Progenitor cell of endocrine pancreas (in vitro differentiated cells): ENCODE measurements at places on chromosomes 3 and 15. TPM values are rescaled to one million over a fixed set of nuclear protein-coding genes. Genes with fewer than 3 reads are reported as not detected.

The CNOT10 gene
- 48.8 and 52.5 TPM in 2 replicates for total RNA-seq

GRCh38 chr15:52658955-52659354 lies 20.2 kb downstream of the ATOSA start:
- no peak for DNase-seq

The GAP43 gene
- total RNA-seq = 9.6 and 11.7 TPM in 2 replicates

DNA sequence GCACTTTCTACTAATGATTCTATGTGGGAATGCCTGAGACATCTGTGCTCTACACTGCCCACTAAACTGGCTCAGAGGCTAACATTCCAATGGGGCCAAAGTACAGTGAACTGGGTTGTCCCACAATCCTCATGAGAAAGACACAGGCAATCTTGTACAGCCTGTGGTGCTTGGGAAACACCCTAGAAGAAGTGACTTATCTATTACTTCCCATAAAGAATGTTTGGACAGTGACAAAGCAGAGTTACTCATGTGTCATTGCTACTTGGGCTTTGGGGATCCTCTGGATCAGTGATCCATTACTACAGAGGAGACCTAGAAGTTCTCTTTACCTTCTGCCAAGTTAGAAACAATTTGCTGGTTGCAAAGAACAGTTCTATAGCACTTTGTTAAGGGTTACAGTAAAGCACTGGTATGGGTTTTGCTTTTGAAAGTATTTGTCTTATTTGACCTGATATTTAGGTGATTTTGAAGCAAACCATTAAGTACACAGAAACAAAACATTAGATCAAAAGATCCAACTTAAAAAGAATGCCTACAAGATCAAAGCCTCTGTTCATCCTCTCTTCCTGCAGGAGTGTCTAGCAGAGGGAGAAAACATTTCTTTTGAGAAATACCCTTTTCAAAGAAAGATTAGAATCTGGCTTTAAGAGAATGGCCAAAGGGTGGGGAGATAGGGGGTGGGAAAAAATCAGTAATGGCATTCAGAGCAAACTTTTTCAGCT lies 75.8 kb downstream of the CTNNB1 start:
- no peak for DNase-seq

The C3orf52 gene
- 20.6 and 23.7 TPM in 2 replicates for total RNA-seq

GRCh38 chr3:155327871-155328270 lies 34.4 kb upstream of the STRIT1 start:
- DNase-seq = no peak

DNA sequence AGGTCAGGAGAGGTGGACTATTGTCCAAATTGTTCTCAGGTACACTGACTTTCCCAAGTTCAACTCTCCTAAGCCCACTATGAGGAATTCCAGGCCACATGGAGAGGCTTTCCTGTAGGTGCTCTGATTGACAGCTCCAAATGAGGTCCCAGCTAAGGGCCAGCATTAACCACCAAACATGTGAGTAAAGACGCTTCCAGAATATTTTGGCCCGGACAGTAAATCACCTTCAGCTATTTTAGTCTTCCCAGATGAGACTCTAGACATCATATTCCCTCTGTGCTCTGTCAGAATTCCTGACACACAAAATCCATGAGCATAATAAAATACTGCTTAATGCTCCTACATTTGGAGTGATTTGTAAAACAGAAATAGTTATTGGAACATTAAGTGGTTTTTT lies 135.5 kb downstream of the TGFBR2 start:
- no peak for DNase-seq

The P2RY13 gene
- total RNA-seq = not detected in 2 replicates

The CFAP161 gene
- not detected in 2 replicates for total RNA-seq

DNA sequence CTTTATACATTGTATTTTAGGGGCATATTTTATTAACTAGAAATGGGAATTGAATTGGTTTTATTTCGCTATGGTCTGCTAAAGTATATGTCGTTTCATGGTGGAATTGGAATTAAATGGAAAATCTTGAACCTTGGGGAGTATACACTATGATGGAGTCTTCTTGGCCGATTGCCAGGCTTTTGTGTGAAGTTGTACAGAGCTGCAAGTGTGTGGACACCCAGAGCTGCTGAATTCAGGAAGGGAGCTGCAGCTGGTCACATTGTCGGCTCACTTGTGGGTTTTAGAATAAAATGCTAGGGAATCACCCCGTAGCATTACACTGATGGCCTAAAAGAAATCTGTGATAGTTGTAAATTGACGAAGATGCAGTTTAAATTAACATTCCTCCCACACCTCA lies 35.1 kb downstream of the USP3 start:
- DNase-seq = no peak

- DNase-seq = no peak
Observed at GRCh38 chr15:76286271-76286879, 24.9 kb downstream of the ETFA start.

The FAM162A gene
- 52.5 and 61.3 TPM in 2 replicates for total RNA-seq

DNA sequence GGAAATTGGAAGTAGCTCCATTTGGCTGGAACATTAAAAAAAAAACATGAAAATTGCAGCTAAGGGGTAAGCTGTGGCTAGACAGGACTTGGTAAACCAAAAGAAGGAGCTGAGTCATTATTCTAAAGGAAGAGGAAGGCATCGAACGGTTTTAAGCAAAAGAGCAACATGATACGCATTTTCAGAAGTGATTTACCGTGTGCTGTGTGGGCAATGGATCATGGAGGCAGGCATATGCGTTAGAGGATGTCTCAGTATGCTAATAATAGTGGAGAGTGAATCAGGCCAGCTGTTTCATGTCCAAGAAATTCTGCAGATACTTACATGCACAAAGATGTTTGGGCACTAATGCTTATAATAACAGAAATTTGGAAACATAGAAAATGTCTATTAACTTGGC lies 409.1 kb upstream of the ATP11B start:
- DNase-seq = no peak

The ITGB5 gene
- total RNA-seq = 58.8 and 65.4 TPM in 2 replicates

DNA sequence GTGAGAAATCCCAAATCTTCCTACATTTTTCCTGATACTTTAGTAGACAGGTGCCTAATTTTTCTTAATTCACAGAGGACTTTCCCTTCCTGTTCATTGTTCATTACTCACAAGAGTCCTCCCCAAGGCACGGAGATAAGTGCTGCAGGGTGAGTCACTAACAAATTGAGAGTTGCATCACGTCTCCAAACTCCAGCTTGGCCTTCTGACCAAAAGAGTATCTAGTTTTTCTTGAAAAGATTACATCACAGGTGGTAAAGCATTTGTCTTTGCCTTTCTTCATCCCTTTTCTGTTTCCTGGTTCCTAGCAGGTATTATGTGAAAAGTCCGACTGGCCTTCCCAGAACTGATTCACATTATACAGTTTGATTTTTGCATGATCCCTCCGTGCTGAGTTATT lies 24.9 kb upstream of the RASGRP1 start:
- DNase-seq = no peak

DNA sequence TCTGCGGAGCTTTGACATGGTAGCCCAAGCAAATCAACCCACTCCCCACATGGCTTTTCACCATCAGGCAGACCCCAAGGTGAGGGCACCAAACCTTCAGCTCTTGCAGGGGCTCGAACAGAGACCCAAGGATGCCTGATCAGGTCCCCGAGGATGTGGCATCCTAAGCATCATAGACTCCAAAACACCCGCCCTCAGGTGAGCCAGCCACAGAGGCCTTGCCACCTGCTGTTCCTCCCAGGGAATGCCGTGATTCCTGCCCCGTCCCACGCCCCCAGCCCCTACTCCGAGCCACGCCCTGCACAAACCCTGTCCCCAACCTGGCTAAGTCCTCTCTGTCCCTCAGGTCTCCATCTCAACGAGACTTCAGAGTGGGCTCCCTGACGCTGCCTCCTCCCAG lies 34.7 kb upstream of the SLC41A3 start:
- DNase-seq = peak; percentile 6

The IL17RE gene
- 4.9 and 7.0 TPM in 2 replicates for total RNA-seq

The PLOD2 gene
- 49.2 and 54.9 TPM in 2 replicates for total RNA-seq

The CX3CR1 gene
- total RNA-seq = not detected in 2 replicates

DNA sequence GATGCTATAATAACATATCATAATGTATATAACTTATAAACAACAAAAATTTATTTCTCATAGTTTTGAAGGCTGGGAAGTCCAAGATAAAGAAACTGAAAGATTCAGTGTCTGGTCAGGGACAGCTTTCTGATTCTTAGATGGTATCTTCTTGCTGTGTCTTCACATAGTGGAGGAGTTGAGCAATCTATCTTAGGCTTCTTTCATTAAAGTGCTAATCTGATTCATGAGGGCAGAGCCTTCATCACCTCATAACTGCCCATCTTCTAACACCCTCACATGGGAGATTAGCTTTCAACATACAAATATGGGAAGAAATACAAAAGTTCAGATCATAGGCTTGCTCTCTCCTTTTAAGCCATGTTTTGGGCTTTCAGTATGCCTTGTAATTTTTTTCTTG lies 774.8 kb upstream of the EPHA6 start:
- no peak for DNase-seq

GRCh38 chr15:47754312-47754711 lies 37.0 kb downstream of the SEMA6D start:
- DNase-seq = no peak

DNA sequence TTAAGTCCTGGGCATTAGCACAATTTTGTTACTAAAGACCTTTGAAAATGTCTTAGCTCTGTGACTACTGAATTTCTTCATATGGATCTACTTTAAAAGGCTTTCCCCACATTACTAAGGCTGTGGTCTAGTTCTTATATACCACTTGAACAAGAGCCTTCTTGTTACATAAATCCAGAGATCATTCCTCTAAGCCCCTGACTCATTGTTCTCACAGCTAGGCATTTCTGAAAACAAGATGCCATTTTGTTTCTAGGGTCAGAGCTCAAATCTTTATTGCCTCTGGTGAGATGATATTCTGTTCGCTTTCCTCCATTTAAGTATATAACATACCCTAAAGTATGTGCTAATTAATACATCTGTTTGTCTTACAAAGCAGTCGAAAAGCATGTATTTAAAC lies 29.8 kb upstream of the LPP start:
- DNase-seq = no peak

DNA sequence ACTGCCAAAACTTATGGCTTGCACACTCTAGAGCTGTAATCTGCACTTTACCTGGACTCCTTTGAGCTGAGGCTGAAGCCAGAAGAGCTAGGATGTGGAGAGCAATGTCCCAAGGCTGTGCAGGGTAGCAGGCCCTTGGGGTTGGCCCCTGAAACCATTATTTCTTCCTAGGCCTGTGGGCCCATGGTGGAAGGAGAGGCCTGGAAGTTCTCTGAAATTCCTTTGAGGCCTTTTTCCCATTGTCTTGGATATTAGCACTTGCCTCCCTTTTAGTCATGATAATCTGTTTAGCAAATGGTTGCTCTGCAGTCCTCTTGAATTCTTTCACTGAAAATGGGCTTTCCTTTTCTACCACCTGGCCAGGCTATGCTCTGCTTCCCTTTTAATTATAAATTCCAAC lies 102.0 kb upstream of the SGO1 start:
- no peak for DNase-seq

The PIGZ gene
- total RNA-seq = 4.7 and 6.0 TPM in 2 replicates

DNA sequence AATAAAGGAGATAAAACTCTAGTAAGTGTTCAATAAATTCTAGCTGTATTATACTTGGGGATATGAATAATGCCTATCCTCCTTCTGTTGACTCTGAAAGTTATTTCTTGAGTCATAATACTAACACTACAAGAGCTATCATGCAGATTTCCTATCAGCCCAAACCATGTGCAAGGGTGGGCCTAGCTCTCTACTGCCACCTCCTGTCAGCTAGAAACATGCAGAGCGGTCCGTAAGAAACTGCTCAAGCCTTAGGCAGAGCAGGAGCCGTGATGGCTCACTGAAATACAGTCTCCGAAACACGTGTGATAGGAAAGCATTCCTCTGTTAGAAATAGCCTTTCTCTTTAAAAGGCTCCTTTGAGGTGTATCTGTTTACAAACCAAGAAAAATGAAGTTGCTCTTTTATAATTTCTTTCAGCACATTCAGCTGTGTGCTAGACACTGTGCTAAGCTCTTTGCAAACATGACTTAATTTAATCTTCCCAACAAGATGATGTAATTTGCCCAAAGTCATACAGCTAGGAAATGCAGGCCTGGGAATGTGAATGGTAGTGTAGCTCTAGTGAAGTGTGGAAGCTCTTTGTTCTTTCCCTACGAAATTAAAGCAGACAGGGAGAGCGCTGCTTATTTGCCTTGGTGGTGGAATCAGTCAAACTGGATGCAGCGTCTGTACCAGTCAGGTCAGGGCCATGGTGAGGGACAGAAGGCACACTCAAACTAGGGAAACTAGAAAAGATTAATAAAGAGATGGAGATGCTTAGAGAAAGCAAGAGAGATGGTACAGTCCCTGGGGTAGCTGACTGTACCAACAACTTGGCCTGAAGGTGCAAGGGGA lies 43.1 kb downstream of the MTHFS start:
- peak; percentile 21 for DNase-seq

DNA sequence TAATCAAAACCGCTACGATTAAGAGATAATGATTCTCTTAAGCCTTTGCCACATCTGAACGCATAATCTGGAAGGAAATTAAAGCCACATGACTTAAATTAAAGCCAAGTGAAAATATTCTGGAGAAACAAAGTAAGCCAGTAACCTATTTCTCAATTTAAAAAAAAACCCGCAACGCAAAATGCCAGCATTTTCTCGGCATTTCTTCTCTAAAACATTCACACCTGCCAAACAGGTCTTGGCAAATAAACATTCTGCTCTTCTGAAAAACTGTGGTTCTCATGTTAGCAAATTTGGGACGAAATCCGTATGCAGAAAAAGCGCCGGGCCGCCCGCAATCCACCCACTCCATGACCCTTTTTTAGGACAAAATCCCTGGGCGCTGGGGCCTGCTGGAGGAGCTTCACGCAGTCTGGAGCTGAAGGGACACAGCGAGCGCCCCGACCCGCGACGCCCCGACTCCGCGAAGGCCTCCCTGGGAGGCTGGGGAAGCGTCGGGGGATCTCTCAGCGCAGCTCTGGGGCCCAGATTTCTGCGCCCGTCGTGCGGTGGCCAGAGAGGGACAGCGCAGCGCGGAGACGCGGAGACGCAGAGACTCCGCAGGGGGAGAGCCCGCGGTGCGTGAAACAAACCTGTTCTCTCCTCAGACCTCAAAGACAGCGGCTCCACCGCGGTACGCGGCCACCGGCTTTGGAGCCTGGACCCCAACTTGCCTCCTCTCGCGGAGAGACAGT lies 471 bp downstream of the NKIRAS1 start:
- DNase-seq = no peak

The RHOV gene
- total RNA-seq = 4.4 and 5.1 TPM in 2 replicates
